Stimulated activated CD4-positive, alpha-beta T cell treated with anti-CD3 and anti-CD28 coated beads, Interleukin-4, amount 100 ng/mL, for 24 hours (primary cell): ENCODE measurements at places on chromosomes 7 and 10.

DNA sequence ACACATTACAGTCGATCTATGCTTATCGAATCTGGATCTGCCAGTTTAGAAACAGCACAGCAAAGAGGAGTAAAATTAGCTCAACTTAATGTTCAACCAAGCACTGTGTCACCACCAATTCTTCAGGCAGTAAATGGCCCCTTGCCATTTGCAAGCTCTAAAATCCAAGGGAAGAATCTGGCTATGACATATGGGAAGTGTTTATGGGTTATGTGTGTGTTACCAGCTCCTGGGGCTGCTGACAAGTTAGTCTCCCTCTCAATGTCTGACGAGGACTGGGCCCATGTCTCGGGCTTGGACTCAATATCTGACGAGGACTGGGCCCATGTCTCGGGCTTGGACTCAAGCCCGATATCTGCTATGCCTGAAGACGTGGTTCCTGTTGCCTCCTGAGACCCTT is 5.7 kb upstream of the ITIH2 start:
- DNase-seq = no peak

DNA sequence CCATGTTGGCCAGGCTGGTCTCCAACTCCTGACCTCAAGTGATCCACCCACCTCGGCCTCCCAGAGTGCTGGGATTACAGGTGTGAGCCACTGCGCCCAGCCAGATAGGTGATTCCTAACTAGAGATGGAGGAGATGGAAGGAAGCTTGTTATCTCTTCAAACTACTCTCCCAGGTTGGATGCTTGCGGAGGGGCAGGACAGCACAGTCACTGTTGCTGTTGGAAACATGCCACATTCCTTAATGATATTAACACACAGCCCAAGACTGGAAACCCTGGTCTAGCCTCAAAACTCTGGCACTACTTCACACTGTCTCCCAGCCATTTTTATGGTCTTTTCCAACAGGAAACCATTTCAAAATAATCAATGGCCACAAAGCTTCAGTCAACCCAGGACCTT is 468.8 kb upstream of the NRP1 start:
- DNase-seq = no peak

DNA sequence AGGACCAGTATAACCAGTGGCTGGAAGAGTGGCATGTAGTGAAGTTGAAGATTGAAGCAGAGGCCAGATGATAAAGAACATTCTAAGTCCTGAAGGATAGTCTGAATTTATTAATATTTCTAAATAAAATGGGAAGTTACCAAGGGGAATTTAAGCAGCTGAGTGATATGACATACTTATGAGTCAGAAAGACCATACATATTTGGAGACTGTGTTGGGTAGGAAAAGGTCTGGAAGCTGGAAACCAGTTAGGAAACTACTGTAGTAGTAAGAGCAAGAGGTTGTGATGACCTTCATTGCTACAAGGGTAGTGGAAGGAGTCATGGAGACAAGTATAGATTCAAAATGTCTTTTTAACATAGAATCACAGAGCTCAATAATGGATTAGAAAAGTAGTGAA is 752.3 kb downstream of the SUGCT start:
- DNase-seq = no peak

- no peak for DNase-seq
Observed at GRCh38 chr7:41869997-41870396, 167.1 kb upstream of the INHBA start.

DNA sequence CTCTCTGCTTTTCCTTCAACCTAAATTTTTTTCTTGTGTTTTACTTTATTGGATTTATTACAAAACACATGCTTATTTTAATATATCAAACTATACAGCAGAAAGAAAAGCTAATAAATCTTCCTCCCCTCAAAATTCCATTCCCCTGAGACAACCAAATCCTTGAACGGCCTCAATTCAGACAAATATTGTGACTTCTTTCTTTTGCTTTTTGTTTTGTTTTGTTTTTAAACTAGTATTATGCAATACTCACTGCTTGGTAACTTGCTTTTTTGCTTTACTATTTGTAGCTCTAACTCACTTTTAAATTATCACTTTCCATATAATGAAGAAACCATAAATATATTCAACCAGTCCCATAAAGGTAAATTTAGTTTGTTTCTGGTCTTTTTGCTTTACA is 59.4 kb upstream of the CDK1 start:
- DNase-seq = no peak

DNA sequence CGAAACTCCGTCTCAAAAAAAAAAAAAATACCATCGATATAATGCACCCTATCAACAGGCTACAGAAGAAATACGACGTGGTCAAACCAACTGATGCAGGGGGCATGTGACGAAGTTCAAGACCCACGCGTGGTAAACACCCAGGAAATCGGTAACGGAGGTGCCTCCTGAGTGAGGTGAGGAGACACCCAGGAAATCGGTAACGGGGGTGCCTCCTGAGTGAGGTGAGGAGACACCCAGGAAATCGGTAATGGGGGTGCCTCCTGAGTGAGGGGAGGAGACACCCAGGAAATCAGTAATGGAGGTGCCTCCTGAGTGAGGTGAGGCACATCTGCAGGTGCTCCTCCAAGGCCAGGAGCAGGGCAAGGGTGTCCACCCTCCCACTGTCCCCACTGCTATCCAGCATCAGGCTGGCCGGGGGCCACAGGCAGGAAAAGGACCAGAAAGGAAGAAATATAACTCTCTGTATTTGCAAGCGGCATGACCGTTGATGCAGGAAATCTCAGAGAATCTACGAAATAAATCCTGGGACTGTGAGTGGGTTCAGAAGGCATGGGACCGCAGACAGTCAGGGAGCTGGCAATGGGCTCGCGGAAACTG is 10.7 kb upstream of the GPR146 start:
- no peak for DNase-seq

DNA sequence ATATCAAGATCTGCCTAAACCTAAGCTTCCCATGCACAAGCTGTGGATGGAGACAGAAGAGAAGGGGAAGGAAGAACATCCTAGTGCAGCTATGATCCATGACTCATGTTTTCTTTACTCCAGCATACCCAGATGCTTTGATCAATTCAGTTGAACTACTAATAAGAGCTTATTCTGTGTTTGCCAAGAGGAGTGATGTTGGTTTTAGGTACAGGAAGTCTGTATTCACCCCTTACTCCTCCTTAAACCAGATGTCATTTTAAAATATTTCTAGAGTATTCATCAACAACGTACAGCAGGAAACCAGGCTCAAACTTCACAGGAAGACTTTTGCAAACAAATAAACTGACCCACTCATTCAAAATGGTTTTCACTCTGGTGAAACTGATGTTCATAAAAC is 29.2 kb downstream of the PANK1 start:
- no peak for DNase-seq

- DNase-seq = no peak
Observed at GRCh38 chr7:12369756-12370155, 33.9 kb downstream of the VWDE start.

DNA sequence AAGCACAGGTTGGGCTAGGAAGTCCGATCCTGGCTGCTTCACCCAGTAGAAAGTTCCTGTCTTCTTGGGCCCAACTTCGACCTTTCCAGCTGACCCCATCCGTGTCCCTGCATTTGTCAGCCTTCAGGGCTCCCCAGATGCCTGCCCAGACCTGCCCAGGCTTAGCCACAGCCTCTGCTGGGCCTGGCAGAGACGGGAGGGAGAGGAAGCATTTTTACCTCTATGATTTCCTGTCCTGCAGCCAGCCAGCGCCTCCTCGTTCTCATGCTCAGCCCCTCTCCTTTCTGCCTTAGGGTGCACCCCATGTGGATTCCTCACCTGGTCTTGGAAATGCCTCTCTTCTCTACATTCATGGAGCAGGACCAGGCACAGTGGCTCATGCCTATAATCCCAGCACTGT is 3.7 kb downstream of the METTL27 start:
- DNase-seq = no peak

DNA sequence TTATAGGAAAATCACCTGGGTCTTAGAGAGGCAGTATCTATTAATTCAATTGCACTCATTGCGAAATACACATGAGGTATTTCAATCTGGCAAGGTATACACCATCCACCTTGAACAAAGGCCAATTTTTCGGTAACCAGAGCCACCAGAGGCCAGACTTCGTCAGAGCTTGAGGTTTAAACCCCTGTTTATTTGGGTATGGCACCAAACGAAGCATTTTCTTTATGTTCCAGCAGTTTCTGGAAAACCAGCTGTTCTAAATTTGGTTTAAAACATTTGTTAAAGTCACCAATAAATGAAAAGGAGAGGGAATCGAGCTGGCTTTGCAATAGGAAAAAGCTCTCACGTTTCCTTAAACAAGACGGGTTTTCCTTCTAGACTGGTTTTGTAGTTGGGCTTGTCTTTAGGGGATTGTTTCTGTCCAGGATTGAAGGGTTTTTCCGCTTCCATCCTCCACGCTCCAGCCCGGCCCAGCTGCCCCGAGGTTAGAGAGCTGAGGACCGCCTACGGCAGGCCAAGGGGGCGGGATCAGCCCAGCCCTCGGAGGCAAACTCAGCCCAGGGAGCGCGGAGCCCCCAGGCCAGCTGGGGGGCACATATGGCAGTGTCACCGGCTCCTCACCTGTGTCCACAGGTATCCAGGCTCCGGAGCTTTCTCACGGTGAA is 539.4 kb upstream of the MGMT start:
- DNase-seq = no peak

- no peak for DNase-seq
Observed at GRCh38 chr7:10120936-10121335, 852.7 kb upstream of the PHF14 start.

GRCh38 chr10:96470116-96470743 is 43.5 kb downstream of the TLL2 start:
- DNase-seq = peak; percentile 19

- DNase-seq = no peak
Observed at GRCh38 chr10:129626796-129627435, 159.9 kb downstream of the MGMT start.

DNA sequence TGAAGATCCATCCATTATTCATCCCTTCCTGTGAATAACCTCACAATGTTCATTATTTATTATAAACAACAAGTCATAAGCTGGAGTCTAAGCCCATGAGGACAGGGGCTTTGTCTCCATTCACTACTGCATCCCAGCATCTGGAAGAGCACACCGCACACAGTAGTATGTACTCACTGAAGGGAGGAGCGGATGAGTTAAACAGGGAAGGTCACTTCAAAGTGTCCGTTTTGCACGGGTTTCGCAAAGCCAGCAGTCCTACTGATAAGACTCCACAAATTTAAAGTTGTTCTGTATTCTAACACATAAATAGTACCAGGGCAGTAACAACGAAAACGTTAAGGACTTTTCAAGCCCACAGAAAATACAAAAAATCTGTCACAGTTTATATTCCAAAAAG is 167.9 kb downstream of the PARD3 start:
- no peak for DNase-seq

- DNase-seq = no peak
Observed at GRCh38 chr10:105598207-105598606, 957.1 kb downstream of the SORCS3 start.

DNA sequence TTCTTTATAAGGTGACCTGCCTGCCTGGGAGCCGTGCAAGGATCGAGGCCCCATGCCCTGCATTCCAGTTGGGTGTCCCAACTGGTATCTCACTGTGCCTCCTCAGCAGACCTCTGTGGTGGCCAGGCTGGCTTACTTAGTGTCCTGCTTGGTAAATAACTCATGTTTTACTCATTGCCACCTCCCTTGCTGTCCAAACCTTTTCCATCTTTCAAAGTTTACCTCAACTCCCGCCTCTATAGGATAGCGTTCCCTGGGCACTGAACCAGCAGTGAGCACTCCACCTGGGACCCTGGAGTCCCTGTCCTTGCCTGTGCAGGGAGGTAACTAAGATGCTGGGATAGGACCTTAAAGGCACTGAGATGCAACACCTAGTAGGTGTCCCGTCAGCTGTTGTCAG is 33.6 kb downstream of the SLC18A2 start:
- no peak for DNase-seq

GRCh38 chr10:49394933-49395740 is 752 bp downstream of the DRGX start:
- DNase-seq = no peak

- DNase-seq = no peak
Observed at GRCh38 chr7:32241636-32242035, 171.4 kb upstream of the PDE1C start.

DNA sequence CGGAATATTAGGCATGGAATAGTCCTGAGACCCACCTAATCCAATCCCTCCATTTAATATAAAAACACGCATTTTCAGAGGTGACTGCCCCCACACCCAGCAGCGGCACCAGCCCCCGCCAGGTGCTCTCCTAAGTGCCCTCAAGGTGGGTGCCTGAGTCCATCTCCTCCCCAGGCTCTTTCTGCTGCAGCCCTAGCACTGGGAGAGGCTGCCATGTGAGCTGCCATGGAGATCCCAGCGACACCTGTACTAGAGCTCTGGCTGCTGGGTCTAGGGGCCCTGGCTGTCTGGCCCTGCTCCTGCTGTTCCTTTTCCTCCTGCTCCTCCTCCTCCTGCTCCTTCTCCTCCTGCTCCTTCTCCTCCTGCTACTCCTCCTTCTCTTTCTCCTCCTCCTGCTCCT is 191.1 kb upstream of the BMPER start:
- DNase-seq = no peak

DNA sequence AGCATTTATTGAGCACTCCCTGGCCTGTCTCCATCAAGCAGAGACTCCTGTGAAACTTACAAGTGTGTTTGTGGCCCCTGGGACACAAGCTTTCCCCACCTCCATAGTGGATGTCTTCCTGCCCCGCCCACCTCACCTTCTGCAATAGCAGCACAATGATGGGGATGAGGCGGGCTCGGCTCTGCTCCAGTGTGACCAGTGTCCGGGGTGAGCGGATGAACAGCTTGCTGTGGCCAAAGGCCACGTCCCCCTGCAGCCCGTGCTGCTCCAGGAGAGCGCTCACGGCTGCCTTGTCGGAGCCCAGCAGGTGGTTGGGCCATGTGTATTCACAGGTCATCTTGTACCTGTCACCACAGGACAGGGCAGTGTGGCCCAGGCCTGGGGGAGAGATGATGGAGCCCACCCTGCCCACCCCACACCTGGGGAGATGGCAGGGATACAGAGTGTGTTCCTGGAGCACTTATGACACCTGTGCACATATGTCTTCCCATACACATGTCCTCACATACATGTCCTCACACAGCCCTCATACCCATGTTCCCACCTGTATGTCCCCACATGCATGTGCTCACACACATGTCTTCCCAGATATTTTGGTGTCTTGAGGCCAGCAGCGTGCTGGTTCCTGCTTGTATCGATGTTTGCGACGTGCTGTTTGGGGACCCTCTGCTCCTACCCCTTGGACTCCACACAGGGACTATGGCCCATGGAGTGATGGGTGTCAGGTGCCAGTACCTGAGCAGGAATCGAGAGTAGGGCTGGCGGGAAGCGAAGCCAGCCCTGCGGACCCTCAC is 12.7 kb downstream of the MYO1G start:
- no peak for DNase-seq

GRCh38 chr7:113797420-113798010 is 121.3 kb downstream of the PPP1R3A start:
- no peak for DNase-seq

- DNase-seq = no peak
Observed at GRCh38 chr10:128981881-128982615, 485.0 kb upstream of the MGMT start.

GRCh38 chr7:20896996-20897395 is 110.3 kb upstream of the SP8 start:
- DNase-seq = no peak
